ENCODE measurements at places on chromosomes 1 and 21.

- no peak for DNase-seq
Observed at GRCh38 chr21:44738621-44739020, 27.2 kb upstream of the TSPEAR start.

DNA sequence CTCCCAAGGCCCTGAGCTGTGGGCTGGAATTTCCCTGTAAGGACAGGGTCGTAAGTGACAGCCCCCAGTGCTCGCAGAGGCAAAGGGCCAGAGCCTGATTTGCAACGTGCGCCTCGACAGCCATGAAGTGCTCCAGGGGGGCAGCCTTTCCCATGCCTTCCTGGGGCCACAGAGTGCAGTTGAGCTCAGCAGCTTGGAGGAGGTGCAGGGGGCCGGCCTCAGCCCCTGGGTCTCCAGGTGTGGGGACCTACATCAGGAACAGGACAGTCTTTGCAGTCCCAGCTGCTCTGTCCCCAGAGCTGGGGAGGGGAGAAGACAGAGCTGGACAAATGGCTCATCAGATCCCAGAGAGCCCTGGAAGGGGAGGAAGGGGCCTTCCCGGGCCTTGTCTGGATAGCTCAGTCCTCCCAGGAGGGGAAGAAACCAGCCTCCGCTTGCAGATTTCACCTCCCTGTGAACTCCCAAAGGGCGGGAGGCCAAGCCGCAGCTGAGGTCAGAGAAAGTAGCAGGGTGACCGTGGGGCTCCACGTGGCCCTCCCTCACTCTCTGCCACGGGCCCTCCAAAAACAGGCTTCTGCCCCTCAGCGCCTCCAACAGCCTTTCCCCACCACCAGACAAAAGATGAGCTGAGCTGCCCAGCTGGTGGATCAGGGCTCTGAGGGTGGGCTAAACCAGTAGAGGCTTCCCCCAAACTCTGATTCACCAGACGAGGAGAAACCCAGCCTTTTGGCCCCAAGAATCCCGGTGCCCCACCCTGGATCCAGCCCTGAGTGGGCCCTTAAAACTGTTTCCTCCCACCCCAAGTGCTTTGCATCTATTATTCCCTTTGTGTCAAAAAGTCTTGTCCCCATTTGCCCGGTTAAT, 76.5 kb downstream of the DHRS3 start:
- no peak for DNase-seq

- DNase-seq = no peak
Observed at GRCh38 chr1:48207131-48207530, 15.4 kb upstream of the SLC5A9 start.

DNA sequence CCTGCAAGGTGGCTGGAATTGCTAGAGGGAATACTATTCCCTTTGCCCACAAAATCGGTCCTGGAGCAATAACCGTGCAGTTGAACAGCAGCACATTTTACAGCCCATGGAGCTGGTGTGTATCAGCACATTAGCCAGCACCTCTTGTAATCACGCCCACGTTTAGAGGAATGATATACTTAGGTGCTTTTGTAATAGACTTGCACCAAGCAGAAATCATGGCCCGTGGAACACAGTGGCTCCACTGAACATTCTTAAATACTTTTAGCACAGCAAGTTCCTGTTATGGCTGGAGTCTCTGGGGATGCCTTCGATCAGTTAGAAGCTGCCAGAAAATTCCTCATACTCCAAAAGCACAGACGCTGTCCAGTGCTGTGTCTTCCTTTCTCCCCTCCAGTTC, 218.1 kb upstream of the FAM78B start:
- DNase-seq = no peak

DNA sequence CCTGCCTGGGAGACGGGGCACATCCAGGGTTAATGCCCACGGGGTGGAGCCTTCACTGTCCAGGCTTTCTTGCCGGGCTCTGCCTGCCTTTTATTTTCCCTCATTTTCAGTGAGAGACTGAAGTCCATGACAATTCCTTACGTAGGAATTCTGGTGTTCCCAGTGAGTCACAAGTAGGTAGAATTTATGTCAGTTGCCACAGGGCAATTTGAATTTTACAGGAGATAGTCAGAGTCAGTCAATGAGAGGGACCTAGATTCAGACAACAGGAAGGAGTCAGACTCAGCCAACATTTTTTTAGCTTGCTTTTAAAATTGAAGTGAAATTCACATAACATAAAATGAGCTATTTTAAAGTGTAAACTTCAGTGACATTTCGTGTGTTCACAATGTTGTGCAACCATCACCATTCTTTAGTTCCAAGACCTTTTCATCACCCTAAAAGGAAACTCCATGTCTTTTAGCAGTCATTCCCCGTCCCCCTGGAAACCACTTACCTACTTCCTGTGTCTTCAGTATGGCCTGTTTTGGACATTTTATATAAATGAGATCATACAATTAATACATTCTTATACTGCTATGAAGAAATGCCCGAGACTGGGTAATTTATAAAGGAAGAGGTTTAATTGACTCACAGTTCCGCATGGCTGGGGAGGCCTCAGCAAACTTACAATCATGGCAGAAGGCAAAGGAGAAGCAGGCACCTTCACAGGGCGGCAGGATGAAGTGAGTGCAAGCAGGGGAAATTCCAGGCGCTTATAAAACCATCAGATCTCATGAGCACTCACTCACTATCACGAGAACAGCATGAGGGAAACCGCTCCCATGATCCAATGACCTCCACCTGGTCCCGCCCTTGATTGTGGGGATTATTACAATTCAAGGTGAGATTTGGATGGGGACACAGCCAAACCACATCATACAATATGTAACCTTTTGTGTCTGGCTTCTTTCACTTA, 14.6 kb downstream of the AJAP1 start:
- DNase-seq = no peak

DNA sequence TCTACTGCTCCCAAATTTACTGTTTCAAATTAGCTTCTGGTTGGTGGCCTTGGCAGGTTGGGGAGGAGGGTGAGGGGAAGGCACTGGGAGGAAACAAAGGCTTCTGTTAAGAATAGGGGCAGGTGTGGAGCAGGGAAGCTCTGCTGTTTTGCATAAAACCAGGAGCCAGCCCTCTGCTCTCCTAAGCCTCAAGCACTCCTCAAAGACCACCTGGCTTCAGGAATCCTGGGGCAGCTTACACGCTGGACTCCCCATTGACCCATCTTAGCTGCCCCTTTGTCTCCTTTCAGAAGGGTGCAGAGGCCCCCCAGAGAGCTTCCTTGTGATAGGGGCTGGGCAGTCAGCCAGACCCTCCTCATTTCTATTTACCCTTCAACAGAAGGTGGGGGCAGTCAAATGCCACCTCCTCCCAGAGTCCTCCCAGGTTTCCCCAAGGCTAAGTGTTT, 11.5 kb upstream of the DHRS3 start:
- DNase-seq = no peak

DNA sequence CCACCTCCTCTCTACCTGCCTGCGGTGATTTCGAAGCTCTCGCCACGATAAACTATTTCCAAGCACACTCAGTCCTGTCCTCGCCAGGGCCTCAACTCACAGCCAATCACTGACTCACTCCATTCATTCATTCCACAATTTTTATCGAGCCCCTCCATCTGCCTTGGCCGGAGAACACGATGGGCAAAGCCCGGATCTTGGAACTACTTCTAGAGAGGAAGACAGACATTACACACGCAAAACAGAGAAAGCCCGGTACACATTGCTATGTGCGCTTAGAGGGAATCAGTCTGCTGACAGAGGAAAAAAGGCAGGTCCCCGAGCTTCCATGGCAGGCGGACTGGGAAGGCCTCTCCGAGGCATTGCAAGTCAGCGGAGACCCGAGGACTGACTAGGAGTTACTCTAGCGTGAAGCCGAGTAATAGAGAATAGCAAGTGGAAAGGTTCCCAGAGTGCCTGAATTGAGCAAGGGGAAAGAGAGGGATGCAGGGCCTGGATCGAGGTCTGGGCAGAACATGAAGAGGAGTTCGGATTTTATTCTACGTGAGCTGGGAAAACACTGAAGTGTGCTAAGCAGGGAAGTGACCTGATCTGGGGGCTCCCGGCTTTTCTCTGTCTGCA, 54.2 kb upstream of the DNAJC6 start:
- no peak for DNase-seq

DNA sequence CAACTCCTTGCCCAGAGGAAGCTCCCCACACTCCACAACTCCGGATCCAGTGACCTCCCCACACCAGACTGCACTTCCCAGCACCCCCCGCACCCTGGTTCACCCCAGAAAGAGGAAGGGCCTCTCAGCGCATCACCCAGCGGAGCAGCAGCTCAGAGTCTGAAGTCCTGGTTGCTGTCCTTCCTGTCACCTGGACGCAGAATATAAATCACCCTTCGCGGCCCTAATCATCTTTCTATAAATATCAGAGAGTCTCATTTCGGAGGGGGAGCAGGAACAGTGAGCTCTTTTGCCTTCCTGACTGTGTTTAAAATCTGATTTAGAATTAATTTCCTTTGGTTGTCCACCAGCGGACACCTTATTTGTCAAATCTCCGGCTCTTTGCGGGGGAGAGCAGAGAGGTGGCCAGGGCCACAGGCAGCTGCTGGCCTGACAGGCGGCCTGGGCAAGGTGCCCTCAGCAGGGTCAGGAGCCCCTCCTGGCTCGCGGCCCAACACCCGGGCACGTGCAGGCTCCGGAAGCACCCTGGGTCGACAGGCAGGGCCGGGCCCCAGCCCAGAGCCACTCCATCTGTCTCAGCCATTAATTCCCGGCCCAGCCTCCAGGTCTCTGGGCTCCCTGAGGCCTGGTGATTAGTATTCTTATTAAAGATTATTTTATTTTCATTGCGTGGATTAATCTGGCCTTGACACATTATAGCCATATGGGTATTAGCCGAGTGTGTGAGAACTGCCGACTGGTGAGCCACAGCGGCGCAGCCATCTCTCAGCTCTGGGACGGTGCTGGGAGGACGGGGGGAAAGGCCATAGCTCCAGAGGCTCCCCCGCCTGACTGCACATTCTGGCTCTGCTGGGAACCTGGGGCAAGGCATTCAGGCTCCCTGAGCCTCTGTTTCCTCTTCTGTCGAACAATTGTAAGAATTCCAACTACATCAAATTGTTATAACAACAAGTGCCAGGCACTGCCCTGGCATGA, 19.7 kb downstream of the EPHA8 start:
- DNase-seq = no peak
